Effector CD8-positive, alpha-beta T cell (primary cell): ENCODE measurements at places on chromosomes 7 and 10.

DNA sequence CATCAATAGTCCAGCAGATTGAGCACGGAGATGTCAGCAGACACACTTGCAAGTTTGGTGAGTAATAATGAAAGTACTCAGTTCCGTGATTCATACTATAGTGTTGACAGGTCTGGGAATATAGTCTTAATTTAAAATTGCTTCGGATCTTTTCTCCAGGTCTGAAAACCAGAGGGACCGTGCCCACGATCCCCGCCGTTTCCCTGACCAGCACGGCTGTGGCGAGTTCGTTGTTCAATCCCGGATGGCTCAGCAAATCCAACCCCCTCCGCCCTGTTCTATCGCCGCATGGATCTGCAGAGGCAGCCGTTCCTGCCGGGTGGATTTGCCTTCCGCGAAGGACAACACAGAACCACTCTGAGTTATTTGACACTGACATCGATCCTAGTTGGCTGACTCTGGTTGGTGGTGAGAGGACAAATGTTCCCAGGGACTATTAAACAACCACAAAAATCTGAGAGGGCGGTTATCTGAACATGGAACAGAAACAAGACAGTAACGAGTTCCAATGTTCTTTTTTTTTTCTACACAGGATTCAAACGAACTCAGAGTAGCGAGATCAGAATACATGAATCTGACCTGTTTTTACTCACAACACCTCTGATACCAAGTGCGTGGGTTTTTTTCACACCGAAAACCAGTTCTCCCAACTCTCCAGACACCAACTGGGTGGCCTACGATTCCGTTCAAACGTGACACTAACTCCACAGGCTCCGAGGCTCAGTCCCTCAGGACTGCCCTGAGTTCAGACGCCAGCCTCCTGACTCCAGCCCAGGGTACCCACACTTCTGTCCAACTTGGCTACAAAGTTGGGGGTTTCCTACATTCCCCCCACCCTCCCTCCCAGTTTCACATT, 52.7 kb downstream of the RBM17 start:
- no peak for DNase-seq

- no peak for DNase-seq
Measured at GRCh38 chr7:101563198-101563901, 65.7 kb downstream of the MYL10 start.

- no peak for DNase-seq
Measured at GRCh38 chr7:101231644-101232043, 6.0 kb downstream of the CLDN15 start.

GRCh38 chr10:62154231-62154630, 114.4 kb downstream of the RTKN2 start:
- DNase-seq: no peak

DNA sequence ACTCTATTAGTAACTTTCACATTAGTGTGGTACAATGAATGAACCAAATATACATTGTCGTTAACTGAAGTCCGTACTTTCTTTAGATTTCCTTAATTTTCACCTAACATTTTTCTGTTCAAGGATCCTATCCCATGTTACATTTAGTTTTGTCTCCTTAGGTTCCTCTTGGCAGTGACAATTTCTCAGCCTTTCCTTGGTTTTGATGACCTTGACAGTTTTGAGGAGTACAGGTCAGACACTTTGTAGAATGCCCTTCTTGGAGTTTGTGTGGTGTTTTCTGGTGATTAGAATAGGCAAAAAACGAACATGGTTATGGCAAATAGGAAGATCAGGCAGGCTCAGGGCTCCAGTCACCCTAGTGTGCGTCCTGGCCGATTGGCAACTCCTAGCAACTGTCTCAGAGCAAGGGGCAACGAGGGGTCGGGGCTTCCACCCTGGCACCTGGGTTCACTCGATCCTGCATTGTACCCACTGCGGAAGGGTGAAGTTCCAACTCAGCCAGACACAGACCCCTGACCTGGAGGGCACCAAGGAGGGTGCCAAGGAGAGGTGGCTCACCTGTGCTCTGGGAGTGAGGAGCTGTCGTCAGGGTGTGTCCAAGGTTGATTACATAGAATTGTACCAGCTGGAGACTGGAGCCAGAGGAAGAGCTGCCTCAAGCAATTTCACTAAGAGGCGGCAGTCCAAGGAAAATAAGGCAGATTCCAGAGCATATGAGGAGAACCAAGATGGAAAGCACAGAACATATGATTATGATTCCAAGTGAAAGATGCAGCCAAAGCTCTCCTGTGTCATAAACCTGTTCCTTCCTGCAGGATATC, 37.5 kb downstream of the PAPSS2 start:
- DNase-seq: no peak

GRCh38 chr10:94571081-94571480, 25.5 kb downstream of the HELLS start:
- no peak for DNase-seq

DNA sequence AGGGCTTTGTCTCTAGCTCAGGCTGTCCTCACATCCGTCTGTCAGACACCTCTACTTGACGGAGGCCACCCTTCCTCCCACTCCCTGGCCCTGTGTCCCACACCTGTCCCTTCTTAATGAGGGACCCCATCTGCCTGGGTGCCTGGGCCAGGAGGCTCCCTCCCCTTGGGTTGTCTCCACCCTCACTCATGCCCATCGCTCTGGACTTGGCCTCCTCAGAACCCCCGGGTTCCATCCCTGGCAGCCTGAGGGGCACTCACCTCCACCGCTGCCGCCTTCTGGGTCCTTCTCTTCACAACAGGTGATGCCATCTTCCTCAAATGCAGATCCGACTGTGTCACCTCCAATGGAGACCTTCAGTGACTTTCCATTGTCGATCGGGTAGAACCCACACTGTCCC, 20.2 kb upstream of the GJD4 start:
- DNase-seq: no peak

DNA sequence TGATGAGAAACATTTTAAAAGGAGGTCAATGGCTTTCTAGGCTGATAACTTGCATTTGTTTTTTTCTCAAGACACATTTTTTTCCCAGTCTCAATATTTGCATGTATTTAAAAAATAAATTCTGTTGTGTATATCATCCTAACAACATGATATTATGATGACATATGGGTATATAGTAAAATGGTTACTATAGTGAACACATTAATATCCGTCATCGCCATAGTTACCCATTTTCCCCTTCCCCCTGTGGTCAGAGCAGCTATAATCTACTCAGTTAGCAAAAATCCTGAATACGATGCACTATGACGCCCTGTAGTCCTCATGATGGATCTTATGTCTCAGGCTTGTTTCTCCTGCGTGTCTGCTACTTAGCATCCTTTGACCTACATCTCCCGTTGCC, 60.9 kb upstream of the ZPBP start:
- no peak for DNase-seq

DNA sequence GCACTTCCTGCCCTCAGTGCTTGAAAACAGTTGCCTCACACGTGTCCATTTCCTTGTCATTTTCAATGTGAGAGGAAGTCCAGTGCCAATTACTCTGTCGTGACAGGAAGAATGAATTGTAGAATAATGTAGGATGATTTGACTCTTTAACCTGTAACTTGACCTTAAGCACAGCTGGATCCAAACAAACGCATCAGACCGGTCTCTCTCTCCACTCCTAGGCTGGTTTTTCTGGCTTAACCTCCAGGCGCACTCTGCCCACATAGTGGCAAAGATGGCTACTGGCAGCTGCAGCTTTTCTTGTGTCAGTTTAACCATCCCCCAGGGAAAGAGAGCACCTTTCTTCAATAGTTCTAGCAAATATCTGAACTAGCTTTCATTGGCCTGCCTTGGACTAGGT, 29.4 kb upstream of the PNLIPRP3 start:
- no peak for DNase-seq

GRCh38 chr10:44046605-44047004, 338.3 kb downstream of the CXCL12 start:
- no peak for DNase-seq

DNA sequence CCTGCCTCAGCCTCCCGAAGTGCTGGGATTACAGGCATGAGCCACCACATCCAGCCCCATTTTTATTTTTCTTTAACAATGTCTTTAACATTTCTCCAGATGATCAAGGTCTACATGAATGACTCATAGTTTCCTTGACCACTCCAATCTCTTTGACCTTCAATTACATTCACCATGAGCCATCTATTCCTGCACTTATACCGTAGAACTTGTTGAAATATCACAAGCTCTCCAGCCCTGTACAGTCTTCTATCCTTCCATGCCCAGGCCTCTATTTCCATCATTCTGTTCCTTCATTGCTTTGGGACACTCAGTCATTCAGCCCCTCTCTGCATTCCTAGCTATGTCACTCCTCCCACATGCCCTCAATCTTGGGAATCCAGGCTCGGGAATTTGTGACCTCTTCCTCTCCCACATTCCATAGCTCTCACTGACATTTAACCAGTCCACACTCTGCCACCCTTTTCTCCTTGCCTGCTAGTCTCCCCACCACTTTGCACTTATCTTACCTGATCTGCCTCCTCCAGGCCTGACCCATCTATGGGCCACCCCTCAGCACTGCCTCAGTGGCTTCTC, 151.8 kb upstream of the STK17A start:
- DNase-seq: no peak

DNA sequence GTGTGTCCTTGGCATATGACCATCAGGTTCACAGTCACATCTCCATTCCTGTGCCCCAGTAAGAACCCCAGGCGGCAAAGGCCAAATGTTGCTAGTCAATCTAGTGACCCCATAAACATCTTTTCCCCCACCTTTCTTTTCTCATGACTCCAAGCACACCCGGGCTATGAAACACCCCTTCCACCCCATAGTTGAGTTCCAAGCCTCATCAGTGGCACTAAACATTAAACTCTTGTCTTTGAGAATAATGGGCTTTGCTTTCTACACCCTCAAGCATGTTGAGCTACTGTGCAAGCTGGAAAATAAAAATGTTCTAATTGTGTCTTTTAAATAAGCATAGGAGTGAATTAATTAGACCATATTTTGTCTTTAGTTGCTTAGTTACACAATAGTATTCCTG, 9.4 kb downstream of the ARID5B start:
- no peak for DNase-seq

- DNase-seq: no peak
Measured at GRCh38 chr10:121527690-121528089, 70.6 kb downstream of the FGFR2 start.

DNA sequence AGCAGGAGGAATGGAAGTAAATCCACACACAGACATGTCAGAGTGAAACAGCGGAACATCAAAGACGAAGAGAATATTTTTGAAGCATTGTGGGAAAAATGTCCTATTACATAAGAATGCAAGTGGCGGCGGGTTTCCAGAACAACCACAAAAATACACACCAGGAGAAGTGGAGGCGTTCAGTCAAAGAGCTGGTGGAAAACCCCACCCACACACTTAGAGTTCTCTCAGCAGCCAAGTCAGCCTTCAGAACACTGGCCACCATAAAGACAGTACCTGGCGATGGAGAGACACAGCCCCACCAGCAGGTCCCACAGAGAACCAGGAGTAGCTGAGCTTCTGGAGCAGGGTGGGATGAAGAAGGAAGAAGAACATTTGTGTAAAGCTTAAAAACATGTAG, 23.7 kb downstream of the NKX6-2 start:
- no peak for DNase-seq
